ENCODE measurements at places on chromosomes 11 and 22. TPM values are rescaled to one million over a fixed set of nuclear protein-coding genes. Genes with fewer than 3 reads are reported as not detected.

DNA sequence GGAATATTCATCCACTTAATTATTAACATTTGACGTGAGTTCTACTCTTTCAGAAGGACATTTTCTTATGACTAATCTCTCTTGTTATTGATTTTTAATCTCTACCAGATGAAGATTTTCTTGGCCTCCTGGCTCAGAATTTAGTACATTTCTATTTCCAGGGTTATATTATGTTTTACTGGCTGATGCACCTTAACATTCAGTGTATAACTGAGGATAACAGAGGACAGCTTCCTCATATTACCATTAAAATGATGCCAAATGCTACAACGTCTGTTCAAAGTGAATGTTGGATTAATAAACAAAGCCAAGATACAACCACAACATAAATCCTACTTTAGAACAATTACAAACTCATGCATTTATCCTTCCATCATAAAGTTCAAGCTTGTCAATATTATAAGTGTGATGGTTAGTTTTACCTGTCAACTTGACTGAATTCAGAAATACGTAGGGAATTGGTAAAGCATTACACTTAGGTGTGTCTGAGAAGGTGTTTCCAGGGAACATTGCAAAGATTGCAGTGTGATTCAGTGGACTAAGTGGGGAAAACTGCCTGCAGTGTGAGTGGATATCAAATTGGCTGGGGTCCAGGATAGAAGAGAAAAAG, 485.2 kb downstream of the LRRC4C start:
- DNase-seq, result no peak

DNA sequence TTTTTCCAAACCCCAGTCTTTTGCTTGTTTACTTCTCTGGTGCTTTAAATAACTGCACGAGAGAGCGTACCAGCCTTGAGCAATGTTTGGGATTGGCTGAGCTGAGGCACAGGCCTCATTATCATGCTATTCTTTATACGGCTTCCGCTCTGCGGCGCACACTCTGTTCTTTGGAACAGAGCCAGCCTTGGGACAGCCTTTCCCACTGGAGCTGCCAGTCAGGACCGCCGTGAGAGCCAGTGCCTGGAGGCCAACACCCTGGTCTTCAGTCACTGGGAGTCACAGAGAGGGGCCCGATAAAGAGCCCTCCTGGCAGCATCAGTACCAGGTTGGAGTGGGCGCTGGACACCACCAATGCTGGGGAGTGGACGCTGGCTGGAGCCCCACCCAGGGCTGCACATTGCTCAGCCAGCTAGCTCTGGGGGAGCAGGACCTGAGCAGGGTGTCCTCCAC, 125.6 kb downstream of the BCR start:
- DNase-seq, result no peak

GRCh38 chr22:33350961-33351360, 292.8 kb upstream of the SYN3 start:
- no peak for DNase-seq

- peak; percentile 15 for DNase-seq
These were observed 1.2 kb downstream of the DGCR2 start for GRCh38 chr22:19120829-19121630.

Gene SLC22A6
- 36.9 TPM for polyA plus RNA-seq

Gene OR8G1
- not detected for polyA plus RNA-seq

Gene APOBEC3C
- 10.6 TPM for polyA plus RNA-seq

Gene TBX1
- polyA plus RNA-seq, result 0.67 TPM

DNA sequence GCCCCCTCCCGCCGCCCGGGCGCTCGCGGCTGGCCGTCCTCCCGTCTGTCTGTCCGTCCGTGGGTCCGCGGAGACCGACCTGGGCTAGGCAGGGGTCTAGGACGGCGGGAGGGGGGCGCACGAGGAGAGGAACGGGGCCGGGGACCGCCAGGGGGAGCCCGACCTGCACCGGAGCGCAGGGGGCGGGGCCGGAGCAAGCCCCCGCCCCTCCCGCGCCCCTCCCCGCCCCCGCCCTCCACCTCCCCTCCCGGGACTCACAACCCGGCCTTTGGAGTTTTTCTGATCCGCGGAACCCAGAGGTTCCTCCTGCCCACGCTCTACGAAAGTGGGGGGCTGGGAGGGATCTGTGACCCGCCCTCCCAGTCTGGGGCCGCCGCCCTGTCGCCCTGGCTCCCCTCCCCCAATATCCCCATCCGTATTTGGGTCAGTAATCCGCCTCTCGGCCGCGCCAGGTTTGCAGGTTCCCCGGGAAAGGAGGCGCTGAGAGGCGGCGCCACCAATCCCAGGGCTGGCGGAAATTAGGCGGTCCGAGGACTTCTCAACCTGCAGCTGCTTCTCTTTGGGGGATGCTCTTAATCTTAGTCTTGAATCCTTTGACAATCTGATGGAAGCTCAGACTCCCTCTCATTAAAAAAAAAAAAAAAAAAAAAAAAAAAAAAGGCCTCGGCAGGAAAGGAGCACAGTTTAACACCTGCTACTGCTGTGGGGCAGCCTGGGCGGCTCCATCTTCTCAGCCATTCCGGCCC, 925 bp upstream of the KCNJ11 start:
- peak; percentile 51 for DNase-seq

Gene FREY1
- polyA plus RNA-seq, result not detected

Gene RAG2
- 0.39 TPM for polyA plus RNA-seq

Gene LRRC74B
- polyA plus RNA-seq, result 0.11 TPM

DNA sequence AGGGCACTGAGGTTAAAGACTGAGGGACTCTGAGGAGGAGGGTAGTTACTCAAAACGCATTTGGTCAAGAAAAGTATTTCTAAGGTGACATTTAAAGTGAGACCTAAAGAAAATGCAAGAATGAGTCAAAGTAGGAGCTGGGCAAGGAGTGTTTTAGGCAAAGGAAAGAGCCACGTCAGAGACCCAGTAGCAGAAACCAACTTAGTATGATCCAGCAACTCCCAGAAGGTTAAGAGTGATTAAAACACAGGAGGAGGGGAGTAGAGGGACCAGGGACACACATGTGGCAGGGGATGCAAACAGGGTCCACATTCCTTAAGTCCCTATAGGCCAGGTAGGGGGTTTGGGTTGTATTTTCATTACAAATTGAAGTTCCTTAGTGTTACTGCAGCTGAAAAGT, 24.3 kb upstream of the CCDC34 start:
- no peak for DNase-seq

DNA sequence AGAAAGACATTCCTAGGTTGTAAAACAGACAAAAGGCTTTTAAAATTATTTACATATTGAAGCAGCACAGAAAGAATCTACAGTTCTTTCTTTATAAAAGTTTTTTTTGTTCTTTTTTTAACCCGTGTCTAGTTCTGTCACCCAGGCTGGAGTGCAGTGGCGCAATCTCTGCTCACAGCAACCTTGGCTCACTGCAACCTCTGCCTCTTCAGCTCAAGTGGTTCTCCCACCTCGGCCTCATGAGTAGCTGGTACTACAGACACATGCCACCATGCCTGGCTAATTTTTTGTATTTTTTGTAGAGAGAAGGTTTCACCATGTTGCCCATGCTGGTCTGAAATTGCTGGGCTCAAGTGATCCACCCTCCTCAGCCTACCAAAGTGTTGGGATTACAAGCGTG, 3.8 kb upstream of the INCENP start:
- DNase-seq, result no peak

Gene ZFP91
- polyA plus RNA-seq, result 58.3 TPM

DNA sequence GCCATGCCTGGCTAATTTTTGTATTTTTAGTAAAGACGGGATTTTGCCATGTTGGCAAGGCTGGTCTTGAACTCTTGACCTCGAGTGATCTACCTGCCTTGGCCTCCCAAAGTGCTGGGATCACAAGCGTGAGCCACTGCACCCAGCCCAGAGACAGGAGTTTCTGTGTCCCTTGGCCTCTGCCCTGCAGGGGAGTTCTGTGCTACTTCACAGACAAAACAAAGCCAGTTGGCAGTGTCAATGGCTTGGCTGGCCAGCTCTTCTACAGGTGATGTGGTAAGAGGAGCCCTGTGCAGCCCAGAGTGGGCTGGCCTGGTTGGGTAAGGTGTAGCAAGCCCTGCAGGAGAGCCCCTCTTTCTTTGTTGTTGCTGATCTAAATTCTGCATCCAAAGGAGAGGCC, 60.5 kb upstream of the SHISAL1 start:
- no peak for DNase-seq

- no peak for DNase-seq
These were observed 5.7 kb downstream of the SYT13 start for GRCh38 chr11:45280449-45280848.

Gene GTSE1
- polyA plus RNA-seq, result 19.3 TPM

DNA sequence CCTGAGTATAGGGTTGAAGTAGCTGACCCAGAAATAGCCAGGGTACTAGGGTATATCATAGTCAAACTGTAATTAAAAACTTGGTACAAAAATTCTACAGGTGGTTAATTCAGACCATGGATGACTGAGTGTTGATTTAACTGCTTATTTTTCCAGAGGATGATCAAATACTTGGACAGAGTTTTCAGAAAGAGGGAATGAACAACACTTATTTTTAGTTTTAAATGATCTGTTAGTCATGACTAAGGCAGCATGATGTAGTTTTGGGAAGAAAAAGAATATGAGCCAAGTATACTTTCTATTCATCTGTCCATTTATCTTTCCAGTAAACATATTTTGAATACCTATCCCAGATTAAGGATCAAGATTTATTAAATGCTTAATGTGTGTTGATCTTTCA, 19.8 kb upstream of the CCDC89 start:
- DNase-seq, result no peak

GRCh38 chr22:37098976-37099591, 10.4 kb downstream of the TMPRSS6 start:
- DNase-seq, result no peak

- no peak for DNase-seq
These were observed 182.8 kb downstream of the C11orf87 start for GRCh38 chr11:109604481-109605400.

GRCh38 chr11:116793772-116794097, 2.1 kb upstream of the APOA5 start:
- no peak for DNase-seq

GRCh38 chr11:75733431-75734107, 15.9 kb downstream of the MOGAT2 start:
- DNase-seq, result no peak

Gene RAG1
- polyA plus RNA-seq, result 2.8 TPM

DNA sequence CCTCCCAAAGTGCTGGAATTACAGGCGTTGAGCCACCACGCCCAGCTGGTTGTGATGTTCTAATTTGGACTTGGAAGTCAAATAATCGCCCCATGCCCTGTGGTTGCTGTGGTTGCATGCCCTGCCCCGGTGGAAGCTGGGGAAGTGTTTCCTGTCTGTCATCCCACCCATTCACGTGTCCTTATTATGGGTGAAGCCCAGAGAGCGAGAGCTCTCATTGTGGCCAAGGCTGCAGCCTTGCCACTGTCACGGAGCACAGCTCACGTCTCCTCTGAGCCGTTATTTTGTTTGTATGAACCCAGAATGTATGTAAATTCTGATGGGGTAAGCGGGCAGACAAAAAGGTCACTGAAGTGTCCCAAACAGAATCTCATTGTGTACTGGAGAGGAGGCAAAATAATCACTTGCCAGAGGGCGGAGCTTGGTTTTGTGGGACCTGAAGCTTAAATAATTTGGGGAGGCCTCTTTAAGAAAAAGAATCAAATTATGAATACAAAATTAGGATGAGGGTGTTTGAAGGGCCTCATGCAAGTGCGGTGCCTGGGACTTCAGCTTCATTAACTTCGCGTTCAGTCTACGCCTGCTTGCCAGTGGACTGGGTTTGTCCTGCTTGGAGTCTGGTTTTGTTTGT, 25.8 kb upstream of the TREH start:
- no peak for DNase-seq

GRCh38 chr11:116225236-116225635, 547.6 kb downstream of the BUD13 start:
- no peak for DNase-seq

GRCh38 chr11:132784441-132784840, 747.9 kb downstream of the OPCML start:
- no peak for DNase-seq

GRCh38 chr11:833114-833791, 501 bp downstream of the CD151 start:
- DNase-seq, result no peak

- DNase-seq, result no peak
These were observed 23.0 kb downstream of the CD5 start for GRCh38 chr11:61125310-61125684.

DNA sequence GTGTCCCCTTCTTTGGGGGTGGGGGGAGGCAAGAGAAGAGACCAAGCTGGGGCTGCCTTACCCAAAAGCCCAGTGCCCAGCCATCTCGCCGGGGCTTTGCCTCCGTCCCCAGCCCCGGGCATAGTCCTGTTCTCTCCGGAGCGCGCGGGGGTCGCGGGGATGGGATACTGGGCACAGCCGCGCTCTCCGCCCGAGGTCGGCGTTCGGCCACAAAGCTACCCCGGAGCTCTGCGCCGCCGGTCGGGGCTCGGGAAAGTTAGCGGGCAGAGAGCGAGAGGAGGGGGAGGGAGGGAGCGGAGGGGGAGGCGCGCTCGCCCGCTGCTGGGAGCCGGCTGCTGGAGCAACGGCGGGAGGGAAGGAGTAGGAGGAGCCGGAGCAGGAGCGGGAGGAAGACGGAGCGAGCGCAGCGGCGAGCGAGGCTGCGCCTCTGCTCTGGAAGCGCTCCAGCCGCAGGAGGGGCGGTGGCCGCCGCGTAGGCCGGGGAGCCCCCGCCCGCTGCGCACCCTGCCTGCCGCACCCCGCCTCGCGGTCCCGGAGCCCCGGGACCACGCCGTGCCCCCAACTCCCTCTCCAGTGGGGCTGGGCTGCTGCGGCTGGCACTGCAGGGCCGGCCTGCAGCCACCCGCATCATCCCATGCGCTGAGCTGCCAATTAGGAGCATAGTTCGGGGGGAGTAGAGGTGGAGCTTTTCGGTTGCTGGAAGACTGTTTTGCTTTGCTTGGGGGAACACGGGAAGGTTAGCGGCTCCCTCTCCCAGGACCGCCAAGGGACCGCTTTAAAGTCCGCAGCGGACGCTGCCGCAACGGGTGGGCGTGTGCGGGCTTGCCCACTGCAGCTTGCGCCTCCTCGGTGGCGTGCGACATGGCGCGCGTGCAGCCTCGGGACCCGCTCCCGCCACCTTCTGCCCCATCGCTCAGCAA, at the start of gene SCN4B:
TSS of gene SCN4B (minus strand) at position 272 of the 920 bp plus-strand sequence. CDS start at position 122, 150 bp downstream.
- DNase-seq, result peak; percentile 75

GRCh38 chr11:88100151-88100550, 75.1 kb downstream of the RAB38 start:
- no peak for DNase-seq

Gene SEPTIN3
- polyA plus RNA-seq, result 5.9 TPM

Gene YAP1
- 206 TPM for polyA plus RNA-seq

DNA sequence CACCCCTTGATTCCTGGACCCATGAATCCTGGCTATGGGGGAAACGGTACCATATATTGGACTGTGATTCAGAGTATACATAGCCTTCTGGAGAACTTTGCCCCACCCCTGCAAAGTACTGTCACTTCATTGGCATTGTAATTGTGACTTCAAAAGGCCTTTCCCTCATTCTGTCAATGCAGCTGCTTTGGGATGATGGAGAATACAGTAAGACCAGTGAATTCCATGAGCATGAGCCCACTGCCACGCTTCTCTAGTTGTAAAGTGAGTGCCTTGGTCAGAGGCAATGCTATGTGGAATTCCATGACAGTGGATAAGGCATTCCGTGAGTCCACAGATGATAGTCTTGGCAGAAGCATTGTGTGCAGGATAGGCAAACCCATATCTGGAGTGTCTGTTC, 25.7 kb upstream of the MSANTD2 start:
- DNase-seq, result no peak

Gene OR5B21
- polyA plus RNA-seq, result not detected

All from renal cortex interstitium (tissue), 15 donors.